Effector memory CD8-positive, alpha-beta T cell (primary cell): ENCODE measurements at places on chromosomes 2 and 18.

- no peak for DNase-seq
Measured at GRCh38 chr2:15243762-15244161, 317.4 kb downstream of the NBAS start.

GRCh38 chr2:584863-585823 lies 92.1 kb downstream of the TMEM18 start:
- DNase-seq = peak; percentile 30

GRCh38 chr2:37323176-37323780 lies 1.4 kb downstream of the PRKD3 start:
- DNase-seq = no peak

GRCh38 chr18:62757399-62758010 lies 42.2 kb downstream of the PHLPP1 start:
- DNase-seq = no peak

DNA sequence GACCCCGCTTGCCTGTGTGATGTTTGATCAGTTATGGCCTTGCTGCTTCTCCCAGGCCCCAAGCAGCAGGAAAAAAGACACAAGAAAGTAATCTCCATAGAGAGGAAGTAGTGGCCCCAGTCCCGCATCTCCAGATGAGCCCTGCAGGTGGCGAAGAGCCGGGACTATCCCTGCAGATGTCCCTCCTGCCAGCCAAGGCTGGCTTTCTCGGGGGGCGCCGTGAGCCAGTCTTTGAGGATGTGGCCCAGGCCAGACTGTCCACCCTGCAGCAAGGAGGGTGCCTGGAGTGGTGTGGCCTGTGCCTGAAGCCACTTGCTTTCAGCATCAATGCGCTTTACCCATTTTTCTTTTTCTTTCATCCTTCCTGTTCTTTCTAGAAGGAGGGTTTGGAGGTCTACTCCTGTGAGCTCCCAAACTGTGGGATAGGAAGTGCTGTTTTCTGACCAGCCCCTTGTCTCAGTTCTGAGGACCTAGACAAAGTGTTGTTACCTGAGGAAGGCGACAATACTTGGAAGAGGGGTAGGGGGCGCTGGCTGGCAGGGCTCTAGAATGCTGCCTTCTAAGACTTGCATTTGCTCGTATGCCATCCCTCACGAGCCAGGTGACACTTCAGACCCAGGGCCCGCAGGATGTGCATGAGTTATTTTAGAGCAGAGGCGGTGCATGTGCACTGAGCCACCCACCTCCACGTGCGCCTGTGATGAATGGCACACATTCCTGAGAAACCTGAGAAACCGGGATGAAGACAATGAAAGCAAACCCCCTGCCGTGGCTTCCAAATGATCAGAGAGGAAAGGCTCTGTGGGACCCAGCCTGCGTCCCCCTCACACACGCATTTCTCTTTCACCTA lies 255.8 kb downstream of the FBXO15 start:
- DNase-seq = no peak

- DNase-seq = no peak
Measured at GRCh38 chr2:180829261-180829660, 151.1 kb upstream of the UBE2E3 start.

DNA sequence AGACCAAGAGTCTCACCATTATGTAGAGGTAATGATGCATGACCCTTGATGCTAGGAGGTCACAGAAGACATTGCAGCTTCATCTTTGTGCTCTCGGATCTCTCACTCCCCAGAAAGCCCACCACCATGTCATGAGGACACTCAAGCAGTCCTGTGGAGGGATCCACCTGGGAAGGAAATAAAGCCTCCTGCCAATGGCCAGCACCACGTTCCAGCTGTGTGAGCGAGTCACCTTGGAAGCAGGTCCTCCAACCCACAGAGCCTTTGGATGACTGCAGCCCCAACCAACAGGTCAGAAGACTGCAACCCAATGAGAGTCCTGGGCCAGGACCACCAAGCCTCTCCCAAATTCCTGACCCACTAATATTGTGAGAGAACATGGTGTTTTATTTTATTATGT lies 38.4 kb downstream of the CYP26B1 start:
- no peak for DNase-seq

DNA sequence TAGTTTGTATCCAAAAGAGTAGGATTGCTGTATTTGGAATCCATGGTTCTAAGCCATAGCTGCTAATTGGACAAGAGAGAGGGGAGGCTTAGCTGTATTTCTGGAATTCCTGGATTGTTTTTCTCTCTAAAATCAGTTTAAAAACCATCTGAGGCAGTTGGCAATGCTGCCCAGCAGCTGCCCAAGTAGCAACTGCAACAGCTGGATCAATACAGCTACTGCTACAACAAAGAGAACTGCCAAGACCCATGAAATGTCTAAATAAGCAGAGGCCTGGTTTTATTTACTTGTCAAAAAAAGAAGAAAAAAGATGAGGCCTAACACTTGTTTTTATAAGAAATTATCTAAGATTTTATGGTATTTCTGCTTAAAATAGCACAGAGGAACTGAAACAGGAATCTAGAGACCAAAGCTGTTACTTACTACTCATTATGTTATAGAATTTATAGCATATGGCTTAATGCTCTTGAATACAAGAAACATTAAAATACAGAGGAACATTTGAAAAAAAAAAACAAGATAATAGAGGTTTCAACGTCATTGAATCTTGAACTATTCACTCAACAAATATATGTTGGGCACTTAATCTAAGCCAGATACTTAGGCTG lies 39.1 kb downstream of the TMEFF2 start:
- DNase-seq = no peak

GRCh38 chr2:199760574-199760973 lies 90.4 kb downstream of the FTCDNL1 start:
- no peak for DNase-seq

DNA sequence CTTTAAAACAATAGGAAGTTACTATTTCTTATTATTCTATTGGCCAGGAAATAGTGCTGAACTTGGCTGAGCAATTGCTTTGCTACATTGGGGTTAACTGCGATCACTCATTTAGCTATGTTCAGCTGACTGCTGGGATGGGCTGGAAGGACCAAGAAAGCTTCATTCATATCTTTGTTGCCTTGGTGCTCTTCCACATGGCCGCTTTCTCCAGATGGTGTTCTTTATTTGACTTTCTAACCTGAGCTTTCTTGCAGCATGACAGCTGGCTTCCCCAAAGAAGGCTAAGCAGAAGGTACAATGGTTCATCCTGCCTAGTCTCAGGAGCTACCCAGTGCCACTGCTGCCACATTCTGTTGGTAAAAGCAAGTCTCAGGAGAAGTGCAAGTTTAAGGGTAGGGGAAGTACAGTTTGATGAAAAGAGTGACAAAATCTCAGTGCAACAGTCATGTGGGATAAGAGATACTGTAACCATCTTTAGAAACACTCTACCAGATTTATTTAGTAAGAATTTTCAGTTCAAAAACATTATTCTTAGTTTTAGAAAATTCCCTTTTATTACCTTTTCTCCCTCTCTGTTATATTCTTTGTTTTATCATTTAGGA lies 180.6 kb upstream of the RBMS1 start:
- DNase-seq = no peak

DNA sequence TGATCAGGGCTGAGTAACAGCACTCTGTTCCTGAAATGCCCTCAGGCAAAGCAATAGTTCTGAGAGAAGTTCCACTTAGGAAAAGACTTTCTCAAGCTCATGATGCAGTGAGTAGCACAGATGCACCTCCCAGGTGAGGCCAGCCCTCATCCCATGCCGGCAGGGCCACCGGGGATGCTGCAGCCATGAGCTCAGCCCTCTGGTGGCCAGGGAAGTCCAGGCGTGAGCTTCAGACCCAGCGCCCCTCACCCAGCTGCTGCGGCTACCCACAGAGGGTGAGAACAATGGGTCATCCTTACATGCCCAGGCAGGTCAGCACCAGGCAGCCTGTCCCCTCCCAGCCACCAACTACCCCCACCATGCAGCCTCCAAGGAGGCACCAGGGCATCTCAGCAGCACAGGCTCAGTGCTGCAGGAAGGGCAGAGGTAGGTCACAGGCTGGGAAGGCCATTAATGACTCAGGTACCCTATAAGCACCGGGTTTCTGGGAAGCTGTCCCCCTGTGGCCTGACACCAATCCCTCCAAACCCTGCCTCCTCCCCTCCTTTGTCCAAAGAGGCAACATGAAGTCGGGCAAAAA lies 50.6 kb downstream of the TTC32 start:
- no peak for DNase-seq

DNA sequence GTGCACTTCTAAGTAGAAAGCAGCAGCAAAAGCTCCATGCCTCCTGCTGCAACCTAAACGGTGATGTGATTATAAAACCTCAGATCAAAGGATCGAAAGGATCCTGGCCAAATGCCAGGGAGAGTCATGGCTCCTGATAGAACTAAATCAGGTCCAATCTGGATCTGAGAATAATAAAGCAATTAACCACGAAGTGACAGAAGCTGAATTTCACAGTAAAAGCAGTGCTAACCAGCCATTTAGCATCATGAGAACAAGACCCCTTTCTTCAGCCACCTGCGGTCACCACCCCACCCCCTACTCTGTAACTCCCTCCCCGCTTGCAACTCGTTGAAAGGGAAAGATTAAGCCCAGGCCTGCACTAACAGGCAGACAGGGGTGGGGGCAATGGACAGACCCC lies 748.7 kb downstream of the BCL11A start:
- DNase-seq = no peak

- peak; percentile 1 for DNase-seq
Measured at GRCh38 chr18:26215247-26215970, 10.8 kb upstream of the TAF4B start.

DNA sequence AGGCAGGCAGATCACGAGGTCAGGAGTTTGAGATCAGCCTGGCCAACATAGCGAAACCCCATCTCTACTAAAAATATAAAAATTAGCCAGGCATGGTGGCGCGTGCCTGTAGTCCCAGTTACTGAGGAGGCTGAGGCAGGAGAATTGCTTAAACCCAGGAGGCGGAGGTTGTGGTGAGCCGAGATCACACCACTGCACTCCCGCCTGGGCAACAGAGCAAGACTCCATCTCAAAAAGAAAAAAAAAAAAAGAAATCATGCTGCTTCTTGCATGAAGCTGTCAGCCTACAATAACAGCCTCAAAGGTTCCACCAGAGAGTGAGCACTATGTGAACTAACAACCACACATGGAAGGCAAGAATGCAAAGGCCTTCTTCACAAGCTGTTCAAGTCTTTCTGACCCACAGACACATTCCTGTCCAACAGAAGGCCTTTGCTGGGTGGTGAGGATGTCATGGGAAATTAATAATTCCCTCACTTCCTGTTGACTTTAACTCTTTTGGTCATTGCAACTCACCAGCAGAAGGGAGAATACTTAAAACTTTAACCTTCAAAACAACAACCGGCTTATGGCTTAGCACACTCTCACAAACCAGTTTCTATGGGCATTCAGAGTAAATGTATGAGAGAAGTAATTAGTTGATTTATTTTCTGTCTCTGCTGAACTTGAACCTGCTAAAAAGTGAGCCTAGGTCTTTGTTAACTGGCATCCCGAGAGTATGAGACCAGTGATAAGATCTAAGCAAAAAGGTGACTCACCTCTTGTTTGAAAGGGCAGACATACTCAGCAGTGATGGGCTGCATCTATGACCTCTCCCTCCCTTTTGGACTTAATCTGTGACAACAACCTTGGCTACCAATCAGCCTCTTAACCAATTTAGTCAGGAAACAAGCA lies 11.8 kb downstream of the PLEKHM3 start:
- DNase-seq = no peak

- no peak for DNase-seq
Measured at GRCh38 chr2:20702563-20702962, 35.6 kb downstream of the GDF7 start.

- no peak for DNase-seq
Measured at GRCh38 chr2:191222507-191222906, 22.7 kb upstream of the MYO1B start.

DNA sequence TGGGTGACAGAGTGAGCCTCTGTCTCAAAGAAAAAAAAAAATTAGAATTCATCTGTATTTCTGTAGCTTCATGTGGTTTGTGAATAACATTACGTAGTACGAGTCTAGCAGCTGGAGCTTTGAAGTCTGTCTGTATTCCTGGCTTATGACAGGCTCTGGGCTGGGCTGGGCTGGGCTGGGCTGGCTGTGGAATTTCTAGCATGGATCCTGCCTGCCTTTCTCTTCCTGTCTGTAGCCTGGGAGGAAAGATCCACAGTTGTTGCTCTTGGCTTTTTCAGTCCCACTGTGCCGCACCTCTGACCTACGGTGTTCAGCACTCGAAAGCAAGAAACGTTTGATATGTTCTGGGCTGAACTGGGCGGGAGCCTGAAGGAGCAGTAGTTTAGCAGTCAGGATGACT lies 55.4 kb downstream of the BOLA3 start:
- no peak for DNase-seq

DNA sequence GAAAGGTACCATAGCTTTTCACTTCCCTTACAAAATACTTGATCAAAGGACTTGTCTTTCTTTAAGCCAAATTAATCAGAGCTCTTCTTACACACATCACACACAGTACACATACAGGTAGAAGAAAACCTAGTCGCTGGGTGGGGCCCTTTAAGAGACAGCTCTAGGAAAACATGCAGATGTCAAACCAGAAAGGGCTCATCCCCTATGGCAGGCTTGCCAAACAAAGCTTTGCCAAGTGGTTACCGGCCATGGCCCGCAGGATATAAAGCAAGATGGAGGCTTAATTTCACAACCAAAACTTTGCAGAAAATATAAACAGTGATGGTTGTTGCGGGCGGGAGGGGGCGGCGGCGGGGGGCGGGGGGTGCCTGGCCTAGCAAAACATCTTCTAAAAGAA lies 2156.0 kb upstream of the PIK3C3 start:
- DNase-seq = no peak

GRCh38 chr2:43159797-43160196 lies 66.6 kb downstream of the ZFP36L2 start:
- DNase-seq = no peak

DNA sequence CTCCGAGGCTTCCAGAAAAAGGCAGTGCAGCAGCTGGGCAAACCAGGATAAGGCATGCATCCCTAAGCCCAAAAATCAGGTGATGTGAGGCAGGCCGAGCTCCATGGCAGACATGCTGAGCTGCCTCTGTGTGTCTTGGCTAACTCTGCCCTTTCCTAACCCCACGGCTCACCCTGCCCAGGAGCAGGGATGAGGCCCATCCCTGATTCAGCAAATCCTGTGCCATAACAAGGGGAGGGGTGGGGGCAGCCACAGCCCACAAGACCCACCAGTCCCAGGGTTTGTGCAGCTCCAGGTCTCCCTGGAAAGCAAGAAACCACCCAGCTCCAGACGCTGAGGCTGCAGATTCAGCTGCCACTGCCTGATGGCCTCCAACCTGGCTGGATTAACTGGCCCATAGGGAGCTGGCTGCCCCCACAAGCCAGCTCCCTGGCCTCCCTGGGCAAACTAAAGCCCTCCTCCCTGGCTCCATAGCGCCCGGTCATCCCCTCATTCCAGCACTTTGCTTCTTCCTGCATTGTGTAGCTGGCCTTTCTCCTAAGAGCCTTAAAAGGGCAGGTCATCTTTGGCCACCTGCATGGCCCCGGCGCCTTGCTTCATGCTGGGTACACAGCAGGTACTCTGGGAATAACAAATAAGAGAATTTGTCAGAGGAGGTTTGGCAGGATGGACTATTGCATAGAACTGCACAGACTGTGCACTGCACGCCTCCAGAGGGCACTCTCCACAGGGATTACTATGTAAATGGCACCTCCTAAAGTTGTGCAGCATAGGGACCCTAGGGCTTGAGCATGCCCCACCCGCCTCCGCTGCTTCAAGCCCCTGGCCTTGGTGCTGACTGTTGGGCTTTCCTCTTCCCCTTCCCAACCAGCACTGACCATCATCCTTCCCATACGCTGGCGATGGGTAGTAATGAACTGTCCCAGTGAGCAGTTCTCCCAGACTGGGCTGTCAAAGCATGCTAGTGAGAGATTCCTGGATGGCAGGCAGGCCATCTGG lies 10.7 kb downstream of the STEAP3 start:
- DNase-seq = no peak
